Activated CD8-positive, alpha-beta memory T cell treated with anti-CD3 and anti-CD28 coated beads for 4 hours (primary cell): ENCODE measurements at places on chromosomes 5 and 9.

DNA sequence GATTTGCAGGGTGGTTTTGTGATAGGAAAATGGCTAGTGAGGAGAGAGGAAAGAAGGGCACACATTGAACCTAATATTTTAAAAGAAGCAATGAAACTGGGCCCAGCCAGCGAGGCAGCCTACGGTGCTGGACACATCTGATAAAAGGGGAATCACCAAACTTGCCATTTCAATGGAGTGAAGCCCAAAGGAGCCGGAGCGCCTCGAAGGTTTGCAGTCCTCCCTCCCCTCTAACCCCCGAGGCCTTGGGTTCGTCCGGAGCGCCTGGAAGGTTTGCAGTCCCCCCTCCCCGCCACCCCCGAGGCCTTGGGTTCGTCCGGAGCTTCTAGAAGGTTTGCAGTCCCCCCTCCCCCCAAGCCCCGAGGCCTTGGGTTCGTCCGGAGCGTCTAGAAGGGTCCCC lies 132.6 kb downstream of the TENT4A start:
- no peak for DNase-seq

DNA sequence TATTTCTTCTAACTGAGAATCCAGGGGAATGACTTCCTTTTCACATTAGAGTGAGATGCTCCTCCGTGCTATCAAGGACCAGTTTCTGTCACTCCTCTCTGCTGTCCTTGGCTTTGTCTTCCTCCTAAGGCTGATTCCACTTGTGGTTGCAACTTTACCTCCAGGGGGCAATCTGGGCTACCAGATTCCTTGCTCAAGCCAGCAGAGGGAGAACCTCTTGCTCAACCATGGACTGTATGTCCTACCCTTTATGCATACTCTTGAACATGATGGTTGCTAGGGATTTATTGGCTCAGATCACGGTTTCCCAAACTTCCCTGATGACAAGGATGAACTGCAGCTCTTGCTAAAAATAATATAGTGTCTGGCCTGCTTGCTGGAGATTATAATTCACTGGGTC lies 24.0 kb downstream of the NNT start:
- no peak for DNase-seq

DNA sequence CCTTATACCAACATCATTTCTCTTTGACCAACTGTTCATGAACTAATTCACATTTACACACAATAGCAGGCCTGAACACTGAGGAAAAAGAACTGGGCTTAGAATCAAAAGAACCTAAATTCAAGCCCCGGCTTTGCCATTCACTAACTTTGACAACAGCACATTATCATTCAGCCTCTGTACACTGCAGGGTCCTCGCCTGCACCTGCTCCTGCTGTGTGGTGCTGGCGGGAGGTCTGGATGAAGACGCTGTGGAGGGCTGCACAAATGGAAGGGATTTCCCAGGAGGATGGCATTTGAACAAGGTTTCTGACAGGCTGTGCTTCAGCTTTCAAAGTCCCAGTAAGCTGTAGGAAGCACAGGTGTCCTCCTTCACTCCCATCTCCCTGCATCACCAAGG lies 151.2 kb downstream of the ZDHHC21 start:
- no peak for DNase-seq

GRCh38 chr9:104787306-104788015 lies 23.5 kb downstream of the NIPSNAP3B start:
- no peak for DNase-seq

DNA sequence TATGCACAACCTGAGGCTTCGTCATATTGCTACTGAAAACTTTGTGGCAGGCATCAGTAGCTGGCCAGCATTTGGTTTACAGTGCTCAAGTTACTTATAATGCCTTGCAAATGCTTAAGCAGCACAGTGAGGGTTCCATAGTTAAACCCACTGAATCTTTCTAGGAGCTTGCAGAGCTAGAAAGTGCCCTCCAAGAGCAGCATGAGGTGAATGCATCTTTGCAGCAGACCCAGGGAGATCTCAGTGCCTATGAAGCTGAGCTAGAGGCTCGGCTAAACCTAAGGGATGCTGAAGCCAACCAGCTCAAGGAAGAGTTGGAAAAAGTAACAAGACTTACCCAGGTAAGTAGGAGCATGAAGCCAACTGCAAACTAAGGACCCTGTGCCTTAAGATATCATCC lies 60.9 kb downstream of the CNTRL start:
- no peak for DNase-seq

DNA sequence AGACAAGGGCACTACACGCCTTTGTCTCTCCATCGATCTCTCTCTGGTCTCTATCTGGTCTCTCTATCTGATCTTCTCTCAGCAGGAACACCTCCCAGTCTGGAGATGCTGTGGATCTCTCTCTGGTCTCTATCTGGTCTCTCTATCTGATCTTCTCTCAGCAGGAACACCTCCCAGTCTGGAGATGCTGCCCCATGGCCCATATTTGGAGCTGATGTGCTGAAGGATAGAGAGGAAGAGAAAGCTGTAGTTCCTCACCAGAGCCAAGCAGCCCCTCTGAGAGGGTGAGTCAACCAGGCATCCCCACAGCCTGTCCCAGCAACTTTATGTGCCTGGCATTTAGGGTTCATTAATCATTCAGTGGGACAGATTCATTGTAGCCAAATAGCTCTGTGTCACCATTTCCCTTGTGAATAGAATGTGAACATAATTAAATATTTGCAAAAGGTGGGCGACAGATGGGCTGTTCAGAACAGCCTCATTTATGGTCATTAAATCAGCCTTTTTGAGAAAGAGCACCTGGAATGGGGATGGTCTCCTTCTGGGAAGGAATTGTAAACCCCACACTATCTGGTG lies 189.3 kb upstream of the MAST4 start:
- no peak for DNase-seq

- DNase-seq, result no peak
Measured at GRCh38 chr9:70805949-70806348, 315.5 kb downstream of the TRPM3 start.
